ENCODE measurements at places on chromosomes 16 and 17.

GRCh38 chr16:80273635-80274538 is 266.9 kb upstream of the DYNLRB2 start:
- DNase-seq = no peak

DNA sequence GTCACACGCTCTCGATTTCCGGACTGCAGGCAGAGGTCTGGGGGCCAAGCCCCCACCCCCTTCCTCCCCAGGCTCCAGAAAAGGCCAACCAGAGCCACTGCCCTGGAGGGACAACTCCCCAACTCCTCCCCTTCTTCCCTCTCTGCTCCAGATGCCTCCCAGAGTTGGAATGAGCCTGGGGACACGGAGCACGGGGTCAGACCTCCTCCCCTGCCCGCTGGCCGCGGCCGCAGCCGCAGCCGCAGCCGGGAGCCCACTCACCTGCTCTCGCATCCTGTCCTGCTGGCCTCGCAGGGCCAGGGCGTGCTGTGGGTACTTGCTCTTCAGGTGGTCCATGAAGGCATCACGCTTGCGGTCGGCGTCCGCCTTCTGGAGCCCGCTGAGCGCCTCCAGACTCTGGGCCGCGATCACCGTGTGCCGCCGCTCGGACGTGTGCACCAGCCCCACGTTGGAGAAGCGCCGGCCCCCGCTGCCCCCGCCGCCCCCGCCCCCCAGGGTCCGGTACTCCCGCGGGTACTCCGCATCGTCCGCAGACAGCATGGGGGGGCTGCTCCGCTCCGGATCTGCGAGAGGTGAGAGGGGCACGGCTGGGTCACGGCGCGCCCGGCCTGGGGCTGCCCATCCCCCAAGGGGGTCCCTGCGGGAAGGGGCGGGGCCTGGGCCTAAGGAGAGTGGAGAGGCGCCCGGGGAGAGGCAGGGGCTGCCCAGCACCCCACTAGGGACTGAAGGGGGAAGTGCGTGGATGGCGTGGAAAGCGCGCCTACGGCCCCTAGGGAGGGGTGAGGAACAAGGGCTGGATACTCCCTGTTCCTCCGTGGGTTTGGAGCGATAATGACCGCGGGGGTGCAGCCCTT is 27.3 kb downstream of the SRCIN1 start:
- no peak for DNase-seq

- DNase-seq = no peak
Measured at GRCh38 chr16:56988161-56988947, 1.0 kb upstream of the NLRC5 start.

- DNase-seq = no peak
Measured at GRCh38 chr17:63295839-63296590, 150.1 kb downstream of the CYB561 start.

- no peak for DNase-seq
Measured at GRCh38 chr16:56777001-56777400, 47.1 kb downstream of the NUP93 start.

GRCh38 chr17:38749223-38750043 is 1.3 kb upstream of the PCGF2 start:
- DNase-seq = no peak

DNA sequence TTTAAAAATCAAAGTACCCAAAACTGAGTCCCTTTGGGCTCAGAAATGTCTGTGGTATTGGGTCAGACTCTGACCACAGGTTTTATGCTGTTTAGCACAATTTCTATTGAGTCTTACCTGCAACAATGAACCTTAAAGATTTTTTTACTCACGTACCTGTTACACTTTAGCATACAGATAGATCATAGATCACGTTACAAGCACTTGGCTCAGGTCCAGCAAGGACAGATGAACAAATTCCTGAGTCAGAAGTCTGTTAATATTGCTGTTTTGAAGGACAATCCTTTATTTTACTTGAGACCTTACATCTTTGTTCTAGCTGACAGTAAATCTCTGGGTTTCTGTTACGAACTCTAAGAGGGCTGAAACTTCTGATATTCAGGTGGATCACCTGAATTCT is 12.8 kb downstream of the SLC7A6OS start:
- DNase-seq = no peak

DNA sequence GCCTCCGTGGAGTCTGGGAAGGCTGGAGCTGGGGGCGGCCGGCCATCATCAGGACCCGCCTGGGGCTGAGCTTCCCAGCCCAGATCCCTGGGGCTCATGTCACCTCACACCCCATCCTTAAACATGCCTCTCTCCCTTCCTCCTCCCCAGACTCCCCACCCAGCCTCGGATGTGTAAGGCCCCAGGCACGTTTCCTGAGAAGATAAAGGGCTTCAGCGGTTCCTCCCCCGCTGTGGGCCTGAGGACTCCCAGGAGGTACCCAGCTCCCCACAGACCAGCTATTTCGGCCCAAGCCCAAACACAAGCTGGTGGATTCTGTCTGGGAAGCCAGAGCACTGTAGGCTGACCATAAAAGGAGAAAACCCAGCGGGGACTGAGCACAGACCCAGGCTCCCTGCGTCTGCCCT is 49.2 kb downstream of the MYH11 start:
- DNase-seq = no peak

- DNase-seq = no peak
Measured at GRCh38 chr16:78290395-78290794, 190.9 kb downstream of the WWOX start.

GRCh38 chr17:76395980-76396379 is 11.6 kb downstream of the SPHK1 start:
- no peak for DNase-seq

- no peak for DNase-seq
Measured at GRCh38 chr17:72487731-72488494, 367.1 kb downstream of the SOX9 start.

GRCh38 chr16:88289968-88290401 is 92.8 kb upstream of the ZNF469 start:
- no peak for DNase-seq

GRCh38 chr17:50097926-50098325 is 2.8 kb downstream of the PDK2 start:
- no peak for DNase-seq

- DNase-seq = peak; percentile 29
Measured at GRCh38 chr16:20774703-20775362, 11.0 kb downstream of the ACSM3 start.

GRCh38 chr17:74852237-74853047 is 7.2 kb downstream of the GRIN2C start:
- DNase-seq = no peak

DNA sequence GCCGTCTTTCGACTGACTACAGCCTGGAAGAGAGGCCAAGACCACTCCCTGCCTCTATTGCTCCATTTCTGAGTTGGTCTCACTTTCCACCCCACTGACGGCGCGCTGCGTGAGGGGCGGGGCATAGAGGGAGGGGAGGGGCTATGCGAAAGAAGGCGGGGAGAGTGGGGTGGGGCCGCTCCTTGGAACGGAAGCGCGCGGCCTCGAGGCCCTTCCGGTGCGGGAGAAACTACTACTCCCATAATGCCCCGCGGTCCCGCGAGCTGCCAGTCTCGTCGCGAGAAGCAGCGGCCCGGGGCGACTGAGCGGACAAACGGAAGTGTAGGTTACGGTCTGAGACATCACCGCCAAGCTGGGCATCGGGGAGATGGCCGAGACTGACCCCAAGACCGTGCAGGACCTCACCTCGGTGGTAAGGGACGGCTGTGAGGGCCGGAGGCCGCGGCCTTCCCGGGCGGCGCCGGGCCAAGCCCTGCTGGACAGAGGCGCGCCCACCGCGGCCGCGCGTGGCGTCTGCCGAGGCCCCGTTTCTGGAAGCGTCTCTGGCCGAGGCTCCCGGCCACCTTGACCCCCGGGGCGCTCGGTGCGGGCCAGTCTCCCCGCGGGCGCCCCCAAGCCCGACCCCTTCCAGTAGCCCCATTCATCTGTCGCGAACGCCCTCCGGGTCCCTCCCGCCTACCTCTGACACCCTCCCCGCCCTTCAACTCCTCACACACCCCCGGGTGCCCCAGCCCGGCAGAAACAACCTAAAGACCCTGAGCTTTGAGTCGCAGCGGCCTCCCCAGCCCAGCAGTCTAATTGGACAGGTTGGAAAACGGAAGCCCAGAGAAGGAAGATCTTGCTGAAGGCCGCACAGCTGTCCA is at the start of gene HSBP1:
Gene HSBP1, plus strand, starts transcription at position 269 of the 863 bp plus-strand sequence. Its CDS starts 99 bp downstream, at position 368.
- peak; percentile 59 for DNase-seq

- DNase-seq = no peak
Measured at GRCh38 chr16:60636117-60636516, 1400.1 kb downstream of the CDH8 start.

DNA sequence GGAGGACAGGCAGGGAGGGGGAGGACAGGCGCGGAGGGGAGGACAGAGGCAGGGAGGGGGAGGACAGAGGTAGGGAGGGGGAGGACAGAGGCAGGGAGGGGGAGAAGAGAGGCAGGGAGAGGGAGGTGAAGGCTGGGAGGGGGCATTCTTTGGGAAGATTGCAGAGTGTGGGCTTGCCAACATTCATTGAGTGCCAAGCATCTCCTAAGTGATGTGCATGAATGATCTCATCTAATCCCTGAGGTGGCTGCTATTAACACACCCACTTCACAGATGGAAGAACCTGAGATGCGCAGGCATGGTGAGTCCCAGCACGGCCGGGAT is 58.3 kb downstream of the NT5M start:
- DNase-seq = no peak

DNA sequence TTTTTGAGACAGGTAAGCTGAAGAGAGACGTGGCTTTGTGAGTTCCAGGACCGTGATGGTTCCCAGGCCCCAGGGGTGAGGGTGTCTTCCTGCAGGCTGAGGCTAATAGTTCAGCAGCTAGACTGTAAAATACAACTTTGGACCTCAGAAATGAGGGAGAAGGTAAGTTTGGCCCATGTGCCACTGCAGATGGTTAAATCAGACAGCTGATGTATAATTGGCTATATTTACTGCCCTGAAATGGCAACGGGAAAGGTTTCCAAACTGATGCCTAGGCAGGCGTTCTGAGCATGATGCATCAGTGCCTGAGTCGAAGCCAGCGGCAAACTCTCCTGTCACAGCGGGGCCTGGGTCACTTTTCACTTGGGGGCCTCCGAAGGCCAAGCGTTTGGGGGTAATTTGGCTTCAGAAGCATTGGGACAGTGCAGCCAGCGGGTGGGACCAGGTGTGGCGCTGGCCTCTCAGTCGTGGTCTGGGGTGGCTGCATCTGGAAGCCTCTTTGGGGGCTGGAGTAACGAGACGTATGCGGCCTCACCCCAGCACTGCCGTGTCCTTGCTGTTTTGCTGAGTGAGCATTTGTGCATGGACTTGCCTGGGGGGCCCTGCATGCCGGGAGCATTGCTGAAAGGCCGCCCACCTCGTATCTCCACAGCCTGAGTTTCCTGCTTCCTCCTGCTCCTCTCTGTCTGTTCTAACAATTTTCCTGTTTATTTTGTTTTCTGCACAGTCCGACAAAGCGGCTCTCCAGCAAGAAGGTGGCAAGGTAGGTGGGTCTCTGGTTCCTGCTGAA is 31.2 kb upstream of the CAPN15 start:
- no peak for DNase-seq

DNA sequence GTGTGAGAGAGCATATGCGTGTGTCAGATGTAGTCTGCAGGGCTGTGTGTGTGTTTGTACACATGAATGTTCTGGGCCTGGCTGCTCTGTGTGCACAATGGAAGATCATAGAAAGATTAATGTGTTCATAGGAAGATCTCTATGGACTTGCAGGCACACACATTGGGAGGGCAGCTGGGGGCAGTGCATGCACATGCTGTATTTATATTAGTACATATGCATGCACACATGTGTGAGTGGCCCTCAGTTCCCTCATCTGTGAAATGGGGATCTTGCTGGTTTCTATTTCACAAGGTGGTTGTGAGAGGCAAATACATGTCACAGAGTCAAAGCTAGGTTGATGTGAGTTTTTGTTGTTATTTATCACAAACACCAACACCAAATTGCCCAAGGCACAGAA is 2.1 kb downstream of the CA7 start:
- DNase-seq = no peak

DNA sequence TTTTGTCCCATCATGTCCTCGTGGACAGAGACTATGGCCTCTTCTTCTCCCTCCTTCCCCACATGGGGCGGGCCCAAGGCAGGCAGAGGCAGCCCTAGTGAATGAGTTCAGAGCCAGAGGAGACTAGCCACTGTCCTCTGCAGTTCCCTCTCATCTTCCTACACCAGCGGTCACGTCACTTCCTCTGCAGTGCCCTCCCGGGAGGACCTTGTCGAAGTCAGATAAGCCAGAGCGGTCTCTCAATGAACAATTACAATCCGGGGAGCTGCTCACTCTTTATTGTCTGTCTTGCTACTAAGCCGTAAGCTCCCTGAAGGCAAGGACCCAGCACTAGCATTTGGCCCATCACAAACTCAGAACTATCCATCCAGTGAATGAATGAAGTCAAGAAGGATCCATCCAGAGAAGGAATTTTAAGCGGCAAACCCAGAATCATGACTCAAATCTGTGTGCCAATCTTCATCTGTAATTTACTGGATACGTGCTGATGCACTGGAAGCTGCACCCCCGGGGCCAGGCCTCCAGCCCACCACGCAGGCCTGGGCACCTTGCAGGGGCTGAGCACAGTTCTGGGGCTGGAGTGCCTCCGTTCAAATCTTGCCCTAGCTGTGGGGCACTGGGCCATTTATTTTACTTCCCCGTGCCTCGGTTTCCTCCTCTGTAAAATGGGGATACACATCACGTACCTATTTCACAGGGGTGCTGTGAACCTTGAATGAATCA is 18.1 kb downstream of the ZNF423 start:
- DNase-seq = no peak

DNA sequence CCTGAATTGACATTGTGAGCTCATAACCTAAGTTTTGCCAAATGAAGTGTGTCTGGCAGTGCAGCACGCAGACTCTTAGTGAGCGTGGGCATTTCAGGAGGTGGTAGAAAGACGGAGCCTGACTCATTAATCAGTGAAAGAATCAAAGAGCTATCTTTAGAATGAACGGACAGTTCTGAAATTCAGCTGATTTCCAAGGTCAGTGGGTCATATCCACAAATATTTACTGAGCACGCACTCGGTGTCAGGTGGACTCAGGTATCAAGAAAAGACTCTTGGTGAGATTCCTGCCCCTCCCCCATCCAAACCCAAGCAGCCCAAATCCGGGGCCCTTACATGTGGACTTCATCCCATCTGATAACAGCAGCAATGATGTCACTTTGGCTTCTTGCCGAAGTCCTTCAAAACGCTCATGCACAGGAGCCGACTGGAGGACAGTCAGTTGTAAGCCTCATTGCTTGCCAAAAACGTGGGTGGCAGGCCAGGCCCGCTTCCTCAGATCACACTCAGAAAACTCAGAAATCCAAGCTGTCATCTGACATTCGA is 185.8 kb downstream of the HS3ST3A1 start:
- no peak for DNase-seq

DNA sequence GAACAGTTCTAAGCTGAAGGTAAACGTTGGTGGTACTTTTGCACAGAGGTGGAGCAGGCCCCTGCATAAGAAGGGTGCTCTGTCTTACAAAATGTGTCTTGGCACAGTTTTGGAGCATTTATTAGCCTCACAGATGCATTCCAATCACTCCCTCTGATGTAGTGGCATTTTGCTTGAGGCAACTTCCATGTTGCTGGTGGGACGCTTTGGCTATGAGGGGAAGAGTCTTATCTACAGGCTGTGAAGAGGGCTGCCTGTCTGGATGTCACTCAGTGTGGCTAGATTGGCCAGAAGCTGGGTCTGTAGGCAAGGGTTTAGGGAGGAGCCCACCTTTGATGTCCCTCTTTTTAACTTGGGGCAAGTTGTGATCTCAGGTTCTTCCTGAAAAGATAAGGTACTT is 2.6 kb upstream of the RARA start:
- DNase-seq = no peak

Measured in GOT3 (cell line).